ENCODE measurements at places on chromosomes 6 and 20. TPM values are rescaled to one million over a fixed set of nuclear protein-coding genes. Genes with fewer than 3 reads are reported as not detected.

Gene CLIC5
- total RNA-seq = 2.2 TPM

Gene ZSCAN12
- 1.6 TPM for total RNA-seq

Gene SPDEF
- total RNA-seq = not detected

Gene ZBTB46
- 9.3 TPM for total RNA-seq

Gene BMP2
- 10.4 TPM for total RNA-seq

Gene HLA-G
- total RNA-seq = 0.85 TPM

Gene CCDC170
- total RNA-seq = 0.81 TPM

Gene MAP7
- 5.1 TPM for total RNA-seq

Gene FILIP1
- 23.4 TPM for total RNA-seq

Gene B3GAT2
- total RNA-seq = not detected

Gene HLA-DRA
- total RNA-seq = 244 TPM

Gene SPATS1
- total RNA-seq = not detected

Gene IRF4
- 1.1 TPM for total RNA-seq

Gene KHDC1L
- total RNA-seq = not detected

Gene PHACTR3
- total RNA-seq = not detected

Gene SASH1
- total RNA-seq = 82.3 TPM

Gene MOXD1
- total RNA-seq = 0.56 TPM

Gene ADGRF5
- 18.1 TPM for total RNA-seq

Gene TBC1D20
- total RNA-seq = 33.8 TPM

Gene OTOR
- total RNA-seq = not detected

Gene SLC22A23
- total RNA-seq = 9.7 TPM

Gene RGS17
- total RNA-seq = 3.4 TPM

Gene MATN4
- total RNA-seq = 0.27 TPM

Gene TRAM2
- 40.0 TPM for total RNA-seq

Gene MAPK14
- 61.9 TPM for total RNA-seq

Gene UBD
- total RNA-seq = not detected

Gene DDO
- total RNA-seq = 0.68 TPM

Gene PRPF6
- 52.9 TPM for total RNA-seq

Gene NHLRC1
- 1.2 TPM for total RNA-seq

Gene TMEM200A
- 3.7 TPM for total RNA-seq

Gene MAK
- total RNA-seq = 0.63 TPM

Gene TINAG
- not detected for total RNA-seq

Gene LY6G6D
- total RNA-seq = not detected

Gene COQ3
- total RNA-seq = 2.0 TPM

Gene TSBP1
- total RNA-seq = not detected

Gene CST5
- total RNA-seq = not detected

Gene ARMC12
- not detected for total RNA-seq

Gene MUCL3
- 13.8 TPM for total RNA-seq

Gene C6orf15
- total RNA-seq = not detected

Gene GLP1R
- total RNA-seq = not detected

Gene CRIP3
- not detected for total RNA-seq

Gene HLA-DQB1
- total RNA-seq = 11.1 TPM

Gene CDH26
- total RNA-seq = 2.3 TPM

Gene SLC22A7
- total RNA-seq = not detected

Gene PBOV1
- not detected for total RNA-seq

Gene C4B
- total RNA-seq = 108 TPM

Gene NR2E1
- total RNA-seq = not detected

Gene PRDM13
- not detected for total RNA-seq

Gene GTSF1L
- not detected for total RNA-seq

Gene GCNT2
- total RNA-seq = 44.9 TPM

Gene ADGRF1
- not detected for total RNA-seq

Gene RSPO3
- total RNA-seq = 1.1 TPM

Gene PCSK2
- total RNA-seq = 16.2 TPM

Gene HLA-DOA
- 5.8 TPM for total RNA-seq

Gene CPNE5
- 0.85 TPM for total RNA-seq

Measured in thoracic aorta (tissue), 2 donors.